ENCODE measurements at places on chromosomes 3 and 15.

GRCh38 chr3:172478116-172478515, 29.9 kb upstream of the GHSR start:
- no peak for DNase-seq

DNA sequence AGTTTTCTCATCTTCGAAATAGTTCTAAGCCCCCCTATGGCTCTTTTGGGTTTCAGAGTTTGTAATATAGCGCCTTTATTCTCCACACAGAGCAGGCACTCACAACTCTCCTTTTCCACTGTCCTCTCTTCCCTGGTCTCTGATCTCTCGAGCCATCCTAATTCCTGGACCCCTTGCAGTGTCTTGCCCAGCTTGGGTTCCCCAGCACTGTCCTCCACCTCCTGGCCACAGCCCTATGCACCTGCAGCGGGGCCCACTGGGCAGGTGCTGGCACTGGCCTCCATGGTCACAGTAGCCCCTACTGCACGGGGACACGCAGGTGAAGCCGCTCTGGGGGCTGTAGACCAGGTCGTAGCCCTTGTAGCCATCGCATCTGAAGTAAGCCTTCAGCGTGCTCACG, 27.9 kb downstream of the MUC20 start:
- no peak for DNase-seq

DNA sequence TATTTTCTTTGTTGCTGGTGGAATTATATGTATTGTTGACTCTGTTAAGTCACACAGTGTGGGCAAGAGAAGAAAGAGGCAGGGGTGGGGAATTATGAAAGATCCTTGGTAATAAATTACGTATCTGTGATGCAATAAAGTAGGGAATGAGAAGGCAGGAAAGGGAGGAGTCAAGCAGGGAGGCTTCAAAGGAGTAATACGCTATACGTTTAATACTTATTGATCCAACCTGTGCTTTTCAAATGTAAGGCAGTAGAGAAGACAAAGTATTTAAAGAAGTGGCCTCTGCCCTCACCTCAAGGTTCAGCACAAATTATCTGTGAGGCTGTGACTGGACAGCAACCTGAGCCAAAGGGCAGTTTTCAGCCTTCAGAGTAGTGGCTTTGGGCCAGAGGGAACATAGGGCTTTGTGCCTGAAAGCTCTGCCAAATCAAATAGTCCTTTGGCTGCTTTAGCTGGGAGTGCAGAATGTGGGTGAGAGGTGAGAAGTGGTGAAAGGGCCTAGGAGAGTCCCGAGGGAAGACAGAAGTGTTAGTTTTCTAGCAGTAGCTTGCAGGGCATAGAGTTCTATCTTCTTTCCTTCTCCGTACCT, 1.2 kb upstream of the PLIN1 start:
- no peak for DNase-seq

DNA sequence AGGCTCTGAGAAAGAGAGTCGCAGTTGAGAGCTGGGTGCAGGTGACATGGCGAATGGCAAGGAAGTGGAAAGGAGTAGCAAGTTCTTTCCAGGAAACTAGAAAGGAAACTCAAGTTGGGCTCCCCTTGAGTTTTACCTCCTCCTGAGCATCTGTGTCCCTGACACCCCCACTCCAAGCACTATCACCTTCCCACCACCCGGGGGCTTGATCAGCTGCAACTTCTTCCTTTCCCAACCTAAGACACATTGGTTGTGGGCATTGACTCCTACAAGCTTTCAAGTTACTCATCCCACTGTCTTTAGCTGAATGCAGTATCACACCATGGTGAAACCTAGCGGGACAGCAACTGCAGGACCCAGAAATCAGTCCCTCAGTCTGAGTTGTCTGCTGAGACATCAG, 256.6 kb upstream of the NR2F2 start:
- DNase-seq = no peak

DNA sequence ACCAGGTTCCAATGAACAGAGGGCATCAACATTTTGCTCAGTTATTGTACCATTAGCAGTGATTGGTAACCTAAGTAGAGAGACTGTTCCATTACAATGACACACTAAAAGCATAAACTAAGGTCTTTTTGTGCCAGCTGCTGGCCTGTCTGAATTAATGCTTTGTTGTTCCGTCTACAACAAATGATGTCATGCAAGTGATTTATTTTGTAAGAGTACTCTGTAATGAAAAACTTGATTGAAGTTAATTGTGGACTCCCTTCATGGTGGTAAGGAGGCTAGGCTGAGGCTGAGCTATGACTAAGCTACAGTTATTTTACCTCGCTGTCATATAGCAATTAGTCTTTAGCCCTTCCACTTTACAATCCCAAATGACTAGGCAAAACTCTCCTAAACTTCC, 23.2 kb downstream of the RCN2 start:
- no peak for DNase-seq

- no peak for DNase-seq
Observed at GRCh38 chr3:14524920-14525660, 15.1 kb downstream of the GRIP2 start.

- peak; percentile 70 for DNase-seq
Observed at GRCh38 chr15:40146037-40146436, 14.8 kb upstream of the BUB1B start.

DNA sequence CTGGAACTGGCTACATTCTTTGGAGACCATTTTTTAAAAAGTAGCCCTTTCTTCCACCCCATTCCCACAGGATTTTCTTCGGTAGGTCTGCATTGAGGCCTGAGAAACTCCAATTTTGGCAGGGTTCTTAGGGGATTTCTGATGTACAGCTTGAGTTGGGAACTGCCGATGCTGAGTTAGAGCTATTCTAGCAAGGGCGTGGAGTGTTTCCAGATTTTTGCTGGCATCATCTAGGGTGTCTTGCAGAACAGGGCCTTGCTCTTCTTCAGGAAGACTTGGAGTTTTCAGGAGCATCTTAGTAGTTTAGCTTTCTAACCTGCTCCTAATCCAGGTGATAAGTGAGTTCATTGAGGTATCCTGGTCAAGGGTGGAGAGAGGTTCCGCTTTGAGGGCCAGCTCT, 41.0 kb downstream of the SV2B start:
- no peak for DNase-seq

GRCh38 chr3:53941950-53942349, 50.3 kb upstream of the SELENOK start:
- DNase-seq = no peak

GRCh38 chr15:70169147-70169546, 71.4 kb upstream of the TLE3 start:
- DNase-seq = no peak

DNA sequence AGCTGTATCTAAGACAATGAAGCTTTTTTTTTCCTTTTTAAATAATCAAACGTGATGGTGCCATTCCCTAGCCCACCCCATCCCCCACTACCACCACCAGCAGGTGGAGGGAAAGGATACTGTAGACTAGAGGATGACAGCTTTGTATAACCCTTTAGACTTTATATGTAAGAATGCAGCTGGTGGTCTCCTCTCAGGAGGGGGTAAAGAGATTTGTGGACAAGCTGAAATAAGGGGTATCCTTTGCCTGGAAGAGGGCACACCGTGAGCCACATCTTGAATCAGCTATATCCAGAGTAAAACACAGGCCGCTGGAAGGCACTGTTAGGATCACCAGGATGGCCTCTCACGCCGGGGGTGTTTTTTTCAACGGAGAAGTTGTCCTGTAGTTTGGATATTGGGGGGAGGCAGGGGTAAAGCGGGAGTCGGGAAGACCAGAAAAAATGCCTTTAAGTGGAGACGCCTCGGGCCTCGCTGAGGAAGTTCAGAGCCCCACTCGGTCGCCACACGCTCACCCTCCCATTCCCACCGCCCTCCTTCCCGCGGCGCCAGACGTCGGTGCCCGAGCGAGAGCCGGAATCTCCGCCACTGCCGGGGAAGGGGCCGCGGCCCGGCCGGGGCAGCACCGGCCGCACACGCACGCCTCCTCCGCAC, 986 bp downstream of the KPNA4 start:
- DNase-seq = peak; percentile 3
